T-helper 1 cell (primary cell): ENCODE measurements at places on chromosomes 3 and 15.

GRCh38 chr3:146739203-146739671 is 134.1 kb upstream of the PLSCR5 start:
- no peak for DNase-seq

GRCh38 chr3:80094589-80094988 is 326.8 kb upstream of the ROBO1 start:
- no peak for DNase-seq

GRCh38 chr15:52290800-52291199 is 4.8 kb downstream of the MYO5C start:
- no peak for DNase-seq

DNA sequence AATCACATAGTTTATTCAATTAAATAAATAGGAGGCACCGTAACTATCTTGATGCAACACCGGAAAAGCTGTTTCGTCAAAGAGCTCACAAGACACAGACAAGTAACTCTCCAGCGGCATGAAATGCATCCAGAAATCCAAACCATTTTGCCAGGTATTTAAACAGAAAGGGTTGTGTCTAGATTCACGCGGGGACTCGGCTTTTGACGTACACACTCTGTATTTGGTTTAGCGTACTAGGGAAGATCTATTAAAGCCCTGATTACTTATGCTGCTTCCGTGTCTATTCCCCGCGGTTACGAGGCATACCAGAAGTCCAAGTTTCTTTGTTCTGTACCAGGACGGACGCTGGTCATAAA is 718 bp downstream of the BNIP2 start:
- peak; percentile 14 for DNase-seq

DNA sequence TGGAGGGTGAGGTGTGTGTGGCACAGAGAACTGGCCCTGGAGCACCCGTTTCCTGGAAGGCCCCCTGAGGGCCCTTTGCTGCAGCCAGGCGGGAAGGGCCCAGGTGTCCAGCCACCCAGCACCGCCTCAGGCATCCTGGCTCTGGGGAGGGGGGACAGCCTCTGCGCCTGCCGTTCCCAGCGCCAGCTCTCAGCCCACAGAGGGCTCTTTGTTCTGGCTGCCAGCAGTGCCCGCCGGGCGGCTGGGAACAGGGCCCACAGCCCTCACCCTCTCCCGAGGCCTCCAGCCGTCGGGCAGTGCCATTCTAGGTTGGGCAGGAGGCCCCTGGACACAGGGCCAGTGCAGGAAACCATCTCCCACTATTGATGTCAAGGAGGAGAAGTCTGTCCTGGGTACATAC is 8.3 kb downstream of the SLC38A3 start:
- DNase-seq: no peak

DNA sequence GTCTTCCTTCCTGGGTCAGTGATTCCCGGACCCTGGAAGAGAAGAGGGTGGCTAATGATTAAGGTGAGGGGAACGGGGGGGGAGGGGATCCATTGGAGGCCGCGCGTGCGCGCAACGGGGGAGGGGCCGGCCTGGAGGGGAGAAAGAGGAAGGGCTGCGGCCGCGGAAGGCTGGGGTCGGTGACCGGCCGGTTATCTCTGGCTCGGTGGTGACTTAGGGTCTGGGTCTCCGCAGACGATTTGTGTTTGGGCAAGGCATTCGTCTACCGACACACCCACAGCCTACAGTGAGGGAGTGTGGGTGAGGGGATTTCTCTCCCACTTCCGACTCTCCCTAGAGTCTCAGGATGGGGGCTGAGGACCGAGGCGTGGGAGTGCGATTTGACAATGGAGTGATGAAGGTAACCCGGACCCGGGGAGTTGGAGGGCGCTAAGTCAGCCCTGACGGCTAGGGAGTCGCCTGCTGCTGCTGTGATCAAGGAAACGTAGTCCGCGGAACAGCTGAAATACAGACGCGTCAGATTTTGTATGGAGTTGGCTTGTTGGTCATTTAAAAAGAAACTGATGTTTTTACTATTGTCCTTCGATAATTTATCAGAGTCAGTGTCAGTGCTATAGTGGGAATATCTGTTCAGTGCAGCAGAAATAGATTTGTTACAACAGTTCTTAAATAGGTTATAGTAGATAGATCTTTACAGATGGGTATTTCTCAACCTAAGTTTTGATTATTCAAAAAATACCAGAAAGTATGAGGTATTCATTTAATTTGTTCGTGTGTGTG is 733 bp downstream of the RNF111 start:
- DNase-seq: peak; percentile 53

- no peak for DNase-seq
Measured at GRCh38 chr15:64191971-64192830, 29.4 kb upstream of the PPIB start.

- no peak for DNase-seq
Measured at GRCh38 chr15:73244333-73244732, 124.4 kb downstream of the HCN4 start.
